Neural crest cell (in vitro differentiated cells): ENCODE measurements at places on chromosomes 3 and 15. TPM values are rescaled to one million over a fixed set of nuclear protein-coding genes. Genes with fewer than 3 reads are reported as not detected.
A peak's percentile ranks its signal among the peaks of the same experiment; 100 is the strongest.

- peak; percentile 10 for DNase-seq
These were observed 66.1 kb downstream of the SLC30A4 start for GRCh38 chr15:45456212-45457106.

DNA sequence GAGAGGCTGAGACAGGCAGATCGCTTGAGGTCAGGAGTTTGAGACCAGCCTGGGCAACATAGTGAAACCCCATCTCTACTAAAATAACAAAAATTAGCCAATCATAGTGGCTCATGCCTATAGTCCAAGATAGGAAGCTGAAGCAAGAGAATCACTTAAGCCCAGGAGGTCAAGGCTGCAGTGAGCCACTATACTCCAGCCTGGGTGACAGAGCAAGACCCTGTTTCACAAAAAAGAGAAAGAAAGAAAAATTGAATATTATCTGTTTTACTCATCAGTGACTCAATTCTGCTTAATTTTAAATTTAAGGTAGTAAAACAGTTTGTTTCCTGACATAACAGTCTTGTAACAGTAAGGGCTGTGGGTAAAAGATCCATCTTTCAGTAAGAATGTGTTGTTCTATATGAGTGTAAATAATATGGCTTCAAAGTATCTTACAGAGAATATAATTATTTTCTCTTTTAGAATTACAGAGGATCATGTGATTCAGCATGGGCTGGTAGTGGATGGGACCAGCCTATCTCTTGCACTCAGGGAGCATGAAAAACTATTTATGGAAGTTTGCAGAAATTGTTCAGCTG, 85.8 kb downstream of the ATP11B start:
- no peak for DNase-seq

- DNase-seq, result peak; percentile 17
These were observed 157.3 kb upstream of the CGNL1 start for GRCh38 chr15:57218826-57219576.

DNA sequence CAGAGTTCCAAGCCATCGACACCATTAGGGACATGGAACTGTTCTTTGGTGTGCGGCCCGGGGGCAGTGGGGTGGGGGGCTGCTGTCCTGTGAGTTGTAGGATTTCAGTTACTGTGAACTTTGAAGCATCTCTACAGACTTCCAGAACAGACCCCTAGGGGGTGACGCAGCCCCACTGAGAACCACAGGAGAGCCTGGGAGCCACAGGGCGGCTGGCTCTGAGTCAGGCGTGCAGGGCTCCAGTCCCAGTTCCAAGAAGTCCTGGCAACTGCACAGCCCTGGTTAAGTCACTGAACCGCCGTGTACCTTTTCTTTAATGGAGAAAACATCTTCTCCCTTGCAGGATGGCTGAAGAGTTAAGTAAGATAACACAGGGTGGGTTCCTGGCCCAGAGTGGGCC, 23.5 kb upstream of the LRTM1 start:
- peak; percentile 58 for DNase-seq

DNA sequence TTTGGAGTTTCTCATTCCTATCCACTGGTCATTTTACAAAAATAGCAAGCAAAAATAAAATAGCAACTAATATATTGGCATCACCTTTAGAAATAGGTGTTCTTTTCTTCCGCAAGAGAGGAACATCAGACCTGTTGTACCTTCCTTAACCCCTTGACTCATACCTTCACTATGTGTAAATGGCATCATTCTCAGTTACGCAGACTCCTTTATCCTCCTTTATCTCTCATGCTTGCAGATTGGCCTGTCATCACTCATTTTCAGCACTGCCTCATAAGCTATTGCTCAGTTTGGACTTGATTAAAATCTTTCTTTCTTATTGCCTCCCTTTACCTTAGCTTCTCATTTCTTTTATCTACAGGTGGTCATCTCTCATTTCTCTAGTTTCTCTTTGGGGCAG, 21.4 kb downstream of the ARHGEF26 start:
- no peak for DNase-seq

- no peak for DNase-seq
These were observed 727.5 kb downstream of the TBL1XR1 start for GRCh38 chr3:176469694-176470205.

DNA sequence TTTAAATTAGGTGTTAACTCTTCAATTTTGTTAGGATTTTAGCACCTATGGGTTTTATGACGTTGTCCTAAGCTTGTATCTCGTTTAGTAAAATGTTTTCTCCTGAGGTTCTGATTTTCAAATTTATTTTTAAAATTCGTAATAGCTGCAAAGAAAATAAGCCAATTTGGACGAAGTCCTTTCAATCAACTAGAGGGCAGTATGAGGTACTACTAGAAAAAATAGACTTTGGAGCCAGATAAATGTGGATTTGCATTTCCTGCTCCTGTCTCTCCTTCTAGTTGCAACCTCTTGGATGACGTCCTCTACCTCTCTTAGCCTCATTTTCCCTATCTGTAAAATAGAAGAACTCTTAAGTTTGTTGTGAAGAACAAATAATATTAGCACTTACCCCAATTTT, 81.1 kb downstream of the SLTM start:
- DNase-seq, result no peak

- DNase-seq, result no peak
These were observed 311.8 kb upstream of the TRIM42 start for GRCh38 chr3:140365872-140366697.

GRCh38 chr15:65580287-65580686, 30.6 kb downstream of the INTS14 start:
- no peak for DNase-seq

DNA sequence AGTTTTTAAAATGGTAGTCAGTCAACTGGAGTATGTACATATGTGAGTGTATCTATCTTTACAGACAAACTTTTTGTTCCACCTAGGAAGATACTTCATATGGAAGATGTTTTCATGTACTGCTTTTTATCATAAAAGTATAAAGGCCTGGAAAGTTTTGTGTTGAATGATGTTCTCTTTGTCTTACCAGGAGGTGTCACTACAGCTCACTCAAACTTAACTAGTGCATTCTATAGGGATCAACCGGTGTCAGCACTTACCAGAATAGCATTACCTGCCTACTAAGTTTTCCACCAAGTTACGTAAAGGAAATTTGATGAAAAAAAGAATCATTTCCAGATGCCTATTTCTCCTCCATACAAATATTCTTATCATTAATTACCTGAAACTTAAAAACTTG, 522.6 kb upstream of the SEMA6D start:
- no peak for DNase-seq

DNA sequence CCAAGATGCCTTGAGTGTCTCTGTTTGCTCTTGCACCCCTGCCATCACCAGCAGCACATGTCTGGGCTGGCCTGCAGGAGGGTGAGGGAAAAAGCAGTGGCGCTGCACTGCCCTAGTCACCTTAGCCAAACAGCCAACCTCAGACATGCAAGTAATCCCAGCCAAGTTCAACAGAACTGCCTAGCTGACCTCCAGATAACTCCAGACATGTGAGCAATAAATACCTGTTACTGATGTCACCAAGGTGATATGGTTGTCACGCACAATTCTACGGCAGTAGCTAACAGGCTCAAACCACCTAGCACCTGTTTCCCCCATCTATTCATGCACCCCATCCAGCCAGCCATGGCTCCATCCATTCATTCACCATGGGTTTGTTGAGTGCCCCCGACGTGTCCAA, 99.9 kb downstream of the SRGAP3 start:
- no peak for DNase-seq

DNA sequence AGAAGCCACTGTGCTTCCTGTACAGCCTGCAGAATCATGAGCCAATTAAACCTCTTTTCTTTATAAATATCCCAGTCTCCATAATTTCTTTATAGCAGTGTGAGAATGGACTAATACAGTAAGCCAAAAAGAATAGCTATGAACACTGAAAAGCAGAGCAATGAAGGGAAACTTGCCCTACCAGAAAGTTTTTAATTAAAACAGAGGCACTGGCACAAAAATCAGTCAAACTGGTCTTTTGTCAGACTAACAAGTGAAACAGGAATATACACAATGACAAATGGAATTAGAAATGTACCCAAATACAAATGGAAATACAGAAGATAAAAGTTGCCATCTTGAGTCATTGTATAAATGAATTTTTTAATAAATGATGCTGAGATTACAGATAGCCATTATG, 40.5 kb downstream of the POLQ start:
- DNase-seq, result no peak

GRCh38 chr3:39388741-39389248, 5.6 kb downstream of the SLC25A38 start:
- no peak for DNase-seq

- DNase-seq, result no peak
These were observed 94.5 kb downstream of the P3H2 start for GRCh38 chr3:190026154-190026553.

GRCh38 chr3:129595544-129596193, 10.8 kb downstream of the PLXND1 start:
- DNase-seq, result no peak

Gene MYZAP
- total RNA-seq, result 0.28 TPM in 1 of 2 replicates, not detected in the other

Gene PLSCR5
- total RNA-seq, result not detected in 2 replicates

Gene REC114
- total RNA-seq, result not detected in 2 replicates

Gene TNFAIP8L3
- total RNA-seq, result 0.20 TPM in 1 of 2 replicates, not detected in the other

Gene PROK2
- total RNA-seq, result 0.25 TPM in 1 of 2 replicates, not detected in the other
